Gastrocnemius medialis (tissue), 4 donors: ENCODE measurements at places on chromosomes 5 and 9.

- no peak for DNase-seq
Measured at GRCh38 chr9:113574441-113575262, 111.1 kb downstream of the RGS3 start.

DNA sequence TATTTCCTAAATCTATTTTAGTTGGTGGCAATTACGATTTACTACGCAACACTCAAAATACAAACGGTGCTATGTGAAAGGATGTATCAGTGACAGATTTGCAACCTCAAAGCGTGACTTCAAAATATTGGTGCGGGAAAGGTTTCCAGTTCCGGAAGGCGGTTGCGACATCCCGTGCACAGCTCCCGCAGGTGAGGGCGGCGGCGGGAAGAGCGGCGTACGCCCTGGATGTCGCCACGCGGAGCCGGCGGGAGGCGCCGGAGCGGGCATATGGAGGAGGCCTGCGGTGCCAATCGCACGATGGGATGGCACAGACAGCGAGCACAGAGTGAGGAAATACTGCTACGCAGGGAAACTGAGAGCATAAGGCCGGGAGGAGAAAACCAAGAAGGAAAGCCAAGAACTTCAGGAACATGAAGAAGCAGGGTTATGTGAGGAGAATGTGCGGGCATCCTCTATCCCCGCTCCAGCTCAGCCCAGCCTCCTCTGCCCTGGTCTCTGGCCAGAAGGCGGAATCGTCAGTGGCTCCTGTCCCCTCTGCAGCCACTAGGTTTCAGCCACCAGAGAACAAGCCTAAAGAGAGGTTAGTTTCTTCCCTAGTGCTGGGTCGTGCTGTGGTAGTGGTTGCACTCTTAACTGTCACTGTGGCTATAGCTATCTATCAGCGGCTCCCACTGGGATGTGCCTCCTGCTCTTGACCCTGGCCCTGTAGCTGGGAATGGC lies 378.1 kb upstream of the TLE4 start:
- DNase-seq: no peak

GRCh38 chr9:121321016-121321503 lies 49.0 kb downstream of the STOM start:
- no peak for DNase-seq

GRCh38 chr5:126527892-126528291 lies 67.1 kb downstream of the ALDH7A1 start:
- no peak for DNase-seq

GRCh38 chr5:177509991-177510566 lies 453 bp upstream of the DOK3 start:
- no peak for DNase-seq

DNA sequence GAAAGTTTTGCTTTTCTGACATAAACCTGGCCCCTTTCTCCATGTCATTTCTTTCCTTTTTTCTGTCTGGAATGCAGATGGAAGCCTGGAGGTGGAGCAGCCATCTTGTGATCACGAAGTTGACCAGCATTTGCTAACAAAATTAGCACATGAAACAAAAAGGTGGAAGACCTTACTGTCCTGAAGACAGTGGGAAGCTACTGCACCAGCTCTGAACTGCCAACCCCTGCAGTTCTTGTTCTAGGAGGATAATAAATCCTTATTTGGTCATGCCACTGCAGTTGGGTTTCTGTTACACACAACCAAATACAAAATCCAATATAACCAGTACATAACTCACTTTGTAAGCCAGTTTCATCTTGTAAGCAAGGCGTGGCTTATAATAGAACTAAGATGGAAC lies 249.4 kb upstream of the TBCA start:
- DNase-seq: no peak

DNA sequence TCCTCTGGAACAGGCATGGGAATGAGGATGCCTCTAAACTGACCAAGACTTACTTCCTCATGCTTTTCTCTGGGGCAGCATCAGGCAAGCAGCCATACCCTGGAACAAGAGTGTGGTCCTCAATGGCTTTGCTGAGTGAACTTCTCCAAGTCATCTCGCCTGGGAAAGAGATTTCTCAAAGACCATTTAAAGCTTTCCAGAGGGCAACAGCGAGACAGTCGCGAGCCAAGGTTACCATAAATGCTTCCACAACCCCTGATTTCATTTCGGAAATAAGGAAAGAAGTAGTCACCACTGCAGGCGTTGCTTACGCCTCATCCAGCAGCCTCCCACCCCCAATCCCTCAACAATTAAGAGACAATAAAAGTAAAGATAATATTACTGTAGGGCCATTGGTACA lies 1.1 kb upstream of the SNCAIP start:
- DNase-seq: no peak

DNA sequence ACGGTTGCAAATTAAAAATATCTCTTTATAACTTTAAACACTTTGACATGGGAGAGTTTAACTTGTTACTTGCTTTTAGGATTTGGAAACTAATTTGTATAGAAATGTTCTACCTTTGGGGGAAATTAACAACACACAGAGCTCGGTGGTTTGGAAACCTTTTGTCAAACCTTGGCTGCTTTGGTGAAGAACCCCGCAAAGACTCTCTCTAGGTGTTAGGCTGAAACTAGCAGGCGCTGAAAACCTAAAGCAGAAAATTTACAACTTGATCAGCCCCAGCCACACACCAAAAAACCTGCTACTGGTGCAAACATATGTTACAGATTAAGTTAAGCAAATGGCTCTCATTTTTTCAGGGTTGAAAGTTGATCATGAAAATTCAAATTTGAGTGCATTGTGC lies 25.8 kb downstream of the NR2F1 start:
- DNase-seq: no peak

GRCh38 chr5:57718155-57718554 lies 235.5 kb upstream of the ACTBL2 start:
- DNase-seq: no peak

DNA sequence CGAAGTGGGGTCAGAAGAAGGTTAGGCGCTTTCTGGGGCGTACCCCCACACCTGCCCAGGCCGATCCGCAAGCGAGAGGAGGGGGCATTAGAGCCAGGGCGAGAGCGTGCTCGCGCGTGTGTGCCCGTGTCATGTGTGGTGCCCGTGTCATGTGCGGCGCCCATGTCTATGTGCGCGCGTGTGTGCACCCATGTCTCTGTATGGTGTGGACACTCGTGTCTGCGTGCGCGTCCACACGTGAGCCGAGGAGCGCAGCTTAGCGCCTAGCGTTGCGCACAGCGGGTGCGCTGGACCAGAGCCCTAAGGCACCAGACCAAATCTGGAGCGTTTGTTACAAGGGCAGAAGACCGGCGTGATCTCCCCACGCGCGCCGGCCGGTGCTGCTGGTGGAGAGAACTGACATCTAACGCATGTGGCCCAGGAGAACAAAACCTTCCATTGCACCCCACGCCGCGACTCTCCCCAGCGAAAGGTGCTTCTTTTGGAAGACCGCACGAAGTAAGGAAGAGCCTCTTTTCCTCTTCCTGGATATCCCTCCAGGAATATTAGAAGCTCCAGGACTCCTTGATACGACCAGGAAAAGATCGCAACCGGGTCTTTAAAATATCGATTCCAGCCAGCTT lies 644 bp downstream of the NIM1K start:
- peak; percentile 31 for DNase-seq

- no peak for DNase-seq
Measured at GRCh38 chr9:129624168-129624759, 1.7 kb upstream of the NTMT1 start.

GRCh38 chr5:7392693-7393024 lies 3.3 kb upstream of the ADCY2 start:
- no peak for DNase-seq

DNA sequence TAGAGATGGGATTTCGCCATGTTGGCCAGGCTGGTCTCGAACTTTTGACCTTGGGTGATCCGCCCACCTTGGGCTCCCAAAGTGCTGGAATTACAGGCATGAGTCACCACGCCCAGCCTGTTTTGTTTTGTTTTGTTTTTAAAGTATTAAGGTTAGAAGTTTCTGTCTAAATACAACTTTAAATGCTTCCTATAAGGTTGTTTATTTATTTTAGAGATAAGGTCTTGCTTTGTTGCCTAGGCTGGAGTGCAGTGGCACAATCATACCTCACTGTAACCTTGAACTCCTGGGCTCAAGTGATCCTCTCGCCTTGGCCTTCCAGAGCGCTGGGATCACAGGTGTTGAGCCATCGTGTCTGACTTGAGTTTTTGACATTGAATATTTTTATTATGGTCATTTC lies 11.4 kb downstream of the MRRF start:
- no peak for DNase-seq

GRCh38 chr9:135566552-135566951 lies 5.0 kb downstream of the PAEP start:
- DNase-seq: no peak

- DNase-seq: no peak
Measured at GRCh38 chr9:27478322-27478721, 45.8 kb upstream of the IFNK start.

DNA sequence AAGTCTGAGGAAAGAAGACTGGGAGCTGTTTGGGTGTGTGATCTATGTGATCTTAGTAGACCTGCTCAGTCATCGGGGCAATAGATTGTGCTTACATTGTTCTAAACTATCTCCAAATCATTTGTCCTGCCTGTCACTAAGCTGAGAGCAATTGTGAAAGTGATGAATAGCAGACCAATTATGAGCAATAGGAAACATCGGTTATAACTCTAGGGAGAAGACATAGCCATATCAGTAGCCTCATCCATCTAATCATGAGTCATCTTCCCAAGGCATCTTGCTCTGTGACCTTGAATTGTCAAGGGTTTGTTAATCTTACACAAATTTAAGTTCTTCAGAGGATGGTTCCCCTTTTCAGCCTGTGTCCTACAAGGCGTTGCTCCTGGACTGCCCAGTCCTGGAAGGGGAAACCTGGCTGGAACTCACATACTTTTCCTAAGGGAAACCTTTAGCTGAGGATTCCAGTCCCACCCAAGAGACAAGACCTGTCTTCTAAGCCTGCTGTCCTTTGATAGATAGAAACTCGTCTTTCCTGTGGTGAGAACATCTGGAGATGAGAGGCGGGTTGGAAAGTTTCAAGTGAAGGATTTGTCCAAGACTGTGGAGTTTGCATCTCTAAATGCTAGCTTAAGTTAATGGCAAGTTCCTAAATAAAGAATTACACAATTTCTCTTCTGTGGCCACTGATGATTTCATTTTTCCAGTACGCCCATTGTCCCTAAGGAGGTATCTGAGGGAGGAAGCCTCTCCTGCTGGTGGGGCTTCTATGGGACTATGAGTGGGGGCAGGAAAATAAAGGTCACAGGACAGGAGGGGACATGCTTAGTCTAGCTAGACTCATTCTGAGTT lies 53.9 kb upstream of the TRIM32 start:
- no peak for DNase-seq

- DNase-seq: no peak
Measured at GRCh38 chr9:133814586-133815208, 76.5 kb upstream of the SARDH start.

GRCh38 chr9:32384364-32385151 lies at the start of gene ACO1:
Gene ACO1 (plus strand): TSS chr9:32384643. CDS start chr9:32405507, 20,864 bp downstream.
- DNase-seq: peak; percentile 80

- DNase-seq: no peak
Measured at GRCh38 chr5:155258161-155258560, 244.6 kb downstream of the KIF4B start.

- DNase-seq: no peak
Measured at GRCh38 chr5:93378073-93378472, 202.9 kb downstream of the NR2F1-AS1 start.

- DNase-seq: no peak
Measured at GRCh38 chr9:133493845-133494540, 15.1 kb upstream of the SLC2A6 start.

- DNase-seq: no peak
Measured at GRCh38 chr9:70043285-70043684, 363 bp upstream of the MAMDC2 start.

- DNase-seq: peak; percentile 64
Measured at GRCh38 chr9:696332-697323, 144.9 kb upstream of the DMRT1 start.

GRCh38 chr9:28808042-28808441 lies 1234.8 kb upstream of the C9orf72 start:
- DNase-seq: no peak

DNA sequence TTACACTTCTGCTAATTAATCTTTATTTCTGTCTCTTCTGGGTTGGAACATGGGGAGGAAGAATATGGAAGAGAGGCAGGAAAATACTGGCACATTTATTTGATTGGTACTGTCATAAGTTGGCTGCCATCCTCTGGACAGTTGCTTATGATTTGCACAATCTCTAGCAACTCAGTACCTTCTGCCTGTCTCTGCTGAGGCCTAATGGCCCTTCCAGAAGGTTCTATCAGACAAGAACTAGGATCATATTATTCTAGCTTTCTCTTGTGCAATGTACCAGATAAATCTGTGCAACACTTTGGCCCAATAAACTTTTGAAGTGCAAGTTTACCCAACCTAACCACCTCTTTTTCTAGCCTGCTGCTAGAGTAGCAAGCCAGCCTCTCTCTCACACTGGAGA lies 335.0 kb downstream of the ARRDC3 start:
- DNase-seq: peak; percentile 12

DNA sequence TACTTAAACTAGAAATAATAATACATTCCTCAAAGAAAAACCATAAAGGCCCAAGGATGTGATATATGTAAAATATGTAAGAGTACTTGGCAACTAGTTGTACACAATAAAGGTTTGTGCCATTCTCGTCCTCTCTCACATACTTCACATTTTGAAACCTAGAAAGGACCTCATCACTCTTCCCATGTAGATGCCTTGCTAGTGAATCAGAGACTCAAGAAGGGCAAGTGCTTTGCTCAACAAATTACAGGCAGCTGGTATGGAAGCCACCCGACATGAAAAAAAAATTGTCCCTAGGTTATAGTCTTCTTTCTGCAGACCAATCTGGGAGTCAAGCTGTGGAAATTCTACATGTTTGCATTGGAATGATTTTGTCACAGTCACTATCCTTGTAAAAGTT lies 31.7 kb downstream of the ADRB2 start:
- DNase-seq: no peak

DNA sequence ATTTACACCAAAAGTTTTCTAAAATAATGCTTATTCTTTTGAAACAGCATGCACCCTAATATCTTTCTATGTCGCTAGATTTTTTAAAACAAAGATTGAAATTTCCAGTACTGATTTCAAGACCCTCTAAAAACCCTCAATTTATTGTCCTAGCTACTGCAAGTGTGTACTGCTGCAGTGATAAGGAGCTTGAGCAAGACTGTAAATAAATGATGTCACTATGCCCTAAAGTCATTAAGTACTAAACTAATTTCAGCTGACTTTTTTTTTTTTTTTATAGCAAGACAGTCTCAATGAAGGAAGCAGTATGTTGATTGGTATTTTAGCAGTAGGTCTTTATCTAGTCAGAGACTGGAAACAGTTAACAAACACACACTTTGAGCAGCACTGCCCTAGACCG lies 12.2 kb upstream of the MIER3 start:
- DNase-seq: no peak

GRCh38 chr5:36153298-36153677 lies 1.4 kb downstream of the SKP2 start:
- DNase-seq: no peak

GRCh38 chr5:39648085-39648847 lies 223.5 kb upstream of the DAB2 start:
- DNase-seq: no peak

GRCh38 chr5:107968998-107969397 lies 298.3 kb upstream of the EFNA5 start:
- no peak for DNase-seq

- DNase-seq: no peak
Measured at GRCh38 chr5:173514661-173515060, 101.8 kb downstream of the BOD1 start.

- peak; percentile 27 for DNase-seq
Measured at GRCh38 chr9:128276574-128277270, 646 bp downstream of the SWI5 start.

- no peak for DNase-seq
Measured at GRCh38 chr5:72286798-72287197, 33.2 kb downstream of the MRPS27 start.
